ENCODE measurements at places on chromosomes 7 and 10.

GRCh38 chr10:74743401-74743800 is 83.0 kb upstream of the KAT6B start:
- no peak for DNase-seq

GRCh38 chr7:38409531-38409930 is 136.1 kb upstream of the TARP start:
- no peak for DNase-seq

DNA sequence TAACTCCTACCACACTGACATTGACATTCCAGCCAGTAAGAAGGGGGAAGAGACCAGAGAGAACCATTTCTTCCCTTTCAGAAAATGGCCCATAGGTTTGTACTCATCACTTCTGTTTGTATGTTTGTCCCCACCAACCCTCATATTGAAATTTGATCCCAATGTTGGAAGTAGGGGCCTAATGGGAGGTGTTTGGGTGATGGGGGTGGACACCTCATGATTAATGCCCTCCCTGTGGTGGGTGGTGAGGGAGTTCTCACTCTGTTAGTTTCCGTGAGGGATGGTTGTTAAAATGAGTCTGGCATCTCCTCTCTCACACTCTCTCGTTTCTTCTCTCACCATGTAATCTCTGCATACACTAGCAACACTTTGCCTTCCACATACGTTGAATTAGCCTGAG is 21.4 kb downstream of the CADPS2 start:
- DNase-seq, result no peak

DNA sequence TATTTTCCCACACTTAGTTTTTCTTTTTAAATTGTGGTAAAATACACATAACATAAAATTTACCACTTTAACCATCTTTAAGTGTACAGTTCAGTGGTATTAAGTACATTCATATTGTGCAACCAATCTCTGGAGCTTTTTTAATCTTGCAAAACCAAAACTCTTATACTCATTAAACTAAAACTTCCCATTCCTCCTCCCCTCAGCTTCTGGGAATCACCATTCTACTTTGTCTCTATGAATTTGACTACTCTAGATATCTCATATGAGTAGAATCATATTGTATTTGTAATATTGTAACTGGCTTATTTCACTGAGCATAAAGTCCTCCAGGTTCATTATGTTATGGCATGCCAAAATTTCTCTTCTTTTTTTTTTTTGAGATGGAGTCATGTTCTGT is 86.4 kb upstream of the JAZF1 start:
- DNase-seq, result no peak

All from activated T-helper 1 cell treated with anti-CD3 and anti-CD28 coated beads, Interleukin-2, amount 50 U/mL, for 16 hours (primary cell).